ENCODE measurements at places on chromosomes 12 and 14.
A peak's percentile ranks its signal among the peaks of the same experiment; 100 is the strongest.

GRCh38 chr12:26277506-26278246 is 82.3 kb downstream of the SSPN start:
- peak; percentile 65 for DNase-seq

DNA sequence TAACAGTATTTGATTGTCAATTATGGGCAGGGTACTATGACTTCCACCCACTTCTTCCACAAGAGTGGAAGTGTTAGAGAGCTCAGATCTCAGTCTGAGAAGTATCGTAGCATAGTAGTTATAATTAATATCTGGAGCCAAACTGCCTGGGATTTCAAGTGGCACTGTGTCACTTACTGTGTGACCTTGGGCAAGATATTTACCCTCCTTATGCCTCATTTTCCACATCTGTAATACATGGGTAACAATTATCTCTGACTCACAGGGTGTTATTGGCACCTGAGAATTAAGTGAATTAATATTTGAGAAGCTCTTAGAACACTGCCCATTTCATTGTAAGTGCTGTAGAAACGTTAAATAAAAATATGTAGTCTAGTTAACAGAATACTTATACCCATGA is 11.5 kb downstream of the RAB21 start:
- no peak for DNase-seq

- DNase-seq, result no peak
These were observed 62.5 kb downstream of the MAPKAPK5 start for GRCh38 chr12:111904446-111904975.

DNA sequence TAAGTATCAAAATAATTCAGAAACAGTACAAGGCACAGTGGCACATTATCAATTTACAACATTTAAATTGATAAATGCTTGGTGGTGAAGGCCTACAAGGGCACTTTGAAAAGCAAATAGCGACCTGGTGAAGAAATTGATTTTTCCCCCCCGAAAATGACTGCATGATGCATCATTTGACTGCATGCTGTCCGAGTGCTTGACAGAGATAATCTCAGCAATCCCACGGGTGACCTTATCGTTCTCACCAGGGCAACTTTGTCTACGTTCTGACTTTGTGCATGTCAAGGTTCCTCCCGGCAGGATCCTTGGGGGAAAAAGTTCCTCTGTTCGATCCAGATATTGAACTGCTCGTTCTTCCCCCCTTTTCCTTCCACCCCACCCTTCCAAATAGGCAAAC is 384.8 kb downstream of the EGLN3 start:
- DNase-seq, result no peak

- DNase-seq, result no peak
These were observed 171.4 kb downstream of the TMTC3 start for GRCh38 chr12:88313554-88313953.

DNA sequence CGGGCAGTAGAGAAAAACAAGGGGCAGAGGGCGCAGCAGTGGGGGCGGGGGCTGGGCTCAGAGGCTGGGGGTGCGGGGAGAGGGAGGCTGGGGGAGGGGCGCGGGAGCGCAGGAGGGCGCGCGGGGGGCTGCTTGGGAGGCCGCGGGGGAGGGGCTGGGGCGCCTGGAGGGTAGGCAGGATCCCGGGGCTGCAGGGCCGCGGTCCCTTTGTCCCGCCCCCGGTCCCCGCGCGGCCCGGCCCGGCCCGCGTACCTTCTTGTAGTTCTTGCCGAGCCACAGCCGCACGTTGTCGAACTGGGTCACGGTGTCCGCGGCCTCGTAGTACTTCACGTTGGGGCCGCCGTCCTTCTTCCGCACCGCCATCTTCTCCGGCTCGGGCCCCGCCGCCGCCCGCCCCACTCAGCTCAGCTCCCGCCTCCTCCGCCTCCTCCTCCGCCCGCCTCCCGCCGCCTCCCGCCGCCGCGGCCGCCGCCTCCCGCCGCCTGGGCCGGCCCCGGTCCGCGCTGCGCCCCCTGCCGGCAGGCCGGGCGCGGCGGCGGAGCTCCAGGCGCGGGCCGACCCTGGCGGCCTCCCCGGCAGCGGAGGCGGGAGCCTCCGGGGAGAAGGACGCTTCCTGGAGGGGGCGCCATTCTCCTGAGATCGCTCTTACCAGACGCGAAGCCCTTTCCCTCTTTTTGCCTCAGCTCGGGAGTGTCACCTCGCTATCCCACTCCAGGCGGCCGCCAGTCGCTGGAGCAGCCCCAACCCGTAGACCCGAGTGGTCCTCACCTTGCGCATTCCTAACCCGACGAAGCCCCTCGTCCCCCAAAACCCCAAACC is at the start of gene SMARCC2:
Gene SMARCC2 (minus strand): TSS at position 385 of the 819 bp plus-strand sequence. CDS start 22 bp downstream, at position 363.
- DNase-seq, result peak; percentile 85

DNA sequence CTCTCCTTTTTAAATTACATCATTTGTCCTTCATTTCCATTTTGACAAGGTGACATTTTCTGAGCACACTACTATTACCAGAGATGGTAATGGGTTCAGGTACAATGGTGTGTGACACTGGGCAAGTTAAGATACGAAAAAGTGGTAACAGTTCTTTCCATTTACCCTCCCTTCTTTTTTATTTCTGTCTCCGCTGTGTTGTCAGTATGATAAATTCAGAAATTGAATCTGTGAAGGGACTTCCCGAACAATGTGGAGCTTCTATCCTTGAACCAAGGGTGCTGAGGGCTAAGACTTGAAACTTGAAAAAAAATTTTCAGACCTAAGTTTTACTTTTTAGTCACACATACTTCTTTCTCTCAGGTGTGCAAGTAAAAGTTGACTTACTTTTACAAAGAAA is 103.7 kb downstream of the ERC1 start:
- no peak for DNase-seq
